ENCODE measurements at places on chromosomes 11 and 22.

GRCh38 chr11:121681550-121682268 lies 228.9 kb upstream of the SORL1-AS1 start:
- H3K27ac ChIP-seq, result no peak overlapping the region
- H3K27me3 ChIP-seq, result no peaks in the 10 kb centered on the region
- H3K4me3 ChIP-seq, result no peak overlapping the region
- no peak for DNase-seq
- H3K36me3 ChIP-seq, result no peaks in the 10 kb centered on the region

DNA sequence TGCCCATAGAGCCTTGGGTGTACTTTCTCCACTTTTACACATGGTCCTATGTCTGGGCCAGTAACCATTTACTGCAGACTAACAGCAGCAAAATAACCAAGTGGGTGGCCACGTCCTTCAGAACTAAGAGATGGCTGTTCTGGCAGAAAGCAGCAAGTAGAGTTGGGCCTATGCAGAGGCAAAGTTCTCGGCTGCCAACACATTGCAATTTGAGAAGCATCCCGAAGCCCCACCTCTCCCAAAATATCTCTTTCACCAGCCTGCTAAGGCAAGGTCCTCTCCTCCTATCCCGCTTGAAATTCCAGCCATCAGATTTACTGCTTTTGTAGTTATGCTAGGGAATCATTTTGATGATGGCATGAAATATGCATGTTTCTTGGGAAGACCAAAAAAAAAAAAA lies 118.5 kb upstream of the APOA1 start:
- no peak overlapping the region for H3K4me3 ChIP-seq
- no peaks in the 10 kb centered on the region for H3K27me3 ChIP-seq
- H3K27ac ChIP-seq, result no peak overlapping the region
- no peak for DNase-seq
- peaks cover 10% of the 10 kb centered on the region for H3K36me3 ChIP-seq
- peaks cover 34% of the 10 kb centered on the region for H3K4me1 ChIP-seq

GRCh38 chr11:18776324-18776723 lies 15.3 kb downstream of the PTPN5 start:
- peaks cover 32% of the 10 kb centered on the region for H3K27me3 ChIP-seq
- peaks cover 5% of the 10 kb centered on the region for H3K4me1 ChIP-seq
- H3K4me3 ChIP-seq, result no peak overlapping the region
- H3K27ac ChIP-seq, result no peak overlapping the region
- no peak for DNase-seq

GRCh38 chr22:47175151-47176025 lies 412.9 kb downstream of the TBC1D22A start:
- no peak overlapping the region for H3K27ac ChIP-seq
- peaks cover 7% of the 10 kb centered on the region for H3K27me3 ChIP-seq

- no peak for DNase-seq
- no peak overlapping the region for H3K4me3 ChIP-seq
- no peak overlapping the region for H3K27ac ChIP-seq
Measured at GRCh38 chr11:87125257-87125656, 87.5 kb downstream of the TMEM135 start.

GRCh38 chr22:25754527-25755202 lies 12.7 kb downstream of the MYO18B start:
- DNase-seq, result no peak
- H3K4me3 ChIP-seq, result no peak overlapping the region
- no peaks in the 10 kb centered on the region for H3K4me1 ChIP-seq
- peaks cover 16% of the 10 kb centered on the region for H3K27me3 ChIP-seq

Data from nephron progenitor cell (in vitro differentiated cells).